CD4-positive, alpha-beta T cell treated with Interferon gamma for 1 hour (primary cell): ENCODE measurements at places on chromosomes 3 and 15.

- DNase-seq, result no peak
Measured at GRCh38 chr15:68503791-68504680, 72.1 kb upstream of the ITGA11 start.

DNA sequence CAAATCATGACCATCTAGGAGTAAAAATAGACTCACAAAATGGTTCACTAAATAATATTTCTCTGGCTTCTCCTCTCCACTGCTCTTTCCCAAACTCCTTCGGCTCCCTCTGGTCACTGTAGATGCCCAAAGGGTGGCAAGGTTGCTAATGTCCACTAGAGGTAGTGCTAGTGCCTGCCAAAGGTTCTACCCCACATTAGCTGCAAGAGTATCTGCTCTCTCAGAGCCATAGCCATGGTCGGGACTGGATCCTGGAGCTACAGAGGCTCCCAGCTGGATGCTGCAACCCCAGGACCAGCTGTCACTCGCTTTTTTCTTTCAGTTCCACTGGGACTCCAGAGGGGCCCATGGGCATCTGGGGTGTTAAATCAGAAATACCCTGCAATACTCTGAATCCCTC is 8.5 kb downstream of the HTR3D start:
- DNase-seq, result no peak

DNA sequence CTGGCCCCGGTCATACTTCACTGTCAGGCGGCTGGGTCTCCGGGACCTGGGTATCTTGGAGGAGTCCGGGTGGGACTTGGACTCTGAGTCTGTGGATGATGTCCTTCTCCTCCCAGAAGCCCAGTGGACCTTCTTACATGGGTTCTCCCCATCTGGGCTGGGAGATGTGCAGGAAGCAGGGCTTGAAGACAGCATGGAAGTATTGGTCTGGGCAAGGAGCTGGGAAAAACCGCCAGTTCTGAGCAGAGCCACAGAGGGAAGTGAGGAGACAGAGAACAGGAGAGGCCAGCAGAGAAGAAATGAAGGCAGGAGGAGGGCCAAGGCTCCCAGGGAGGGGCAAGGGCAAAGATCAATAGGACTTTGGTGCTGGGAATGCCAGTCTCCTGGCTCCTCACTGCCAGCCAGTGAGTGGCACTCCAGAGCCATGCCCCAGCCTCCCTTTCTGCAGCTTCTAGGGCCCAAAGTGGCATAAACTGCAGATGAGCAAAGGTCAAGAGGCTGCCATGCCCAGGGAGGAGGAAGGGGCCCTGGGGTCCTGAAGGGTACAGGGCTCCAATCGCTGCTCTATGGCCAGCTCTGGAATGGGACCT is at the start of gene PPP1R14D:
PPP1R14D (minus strand) TSS at position 262 of the 590 bp plus-strand sequence; CDS start at position 195, 67 bp downstream.
- no peak for DNase-seq

GRCh38 chr3:149181182-149181581 is 40.4 kb downstream of the CP start:
- DNase-seq, result no peak

DNA sequence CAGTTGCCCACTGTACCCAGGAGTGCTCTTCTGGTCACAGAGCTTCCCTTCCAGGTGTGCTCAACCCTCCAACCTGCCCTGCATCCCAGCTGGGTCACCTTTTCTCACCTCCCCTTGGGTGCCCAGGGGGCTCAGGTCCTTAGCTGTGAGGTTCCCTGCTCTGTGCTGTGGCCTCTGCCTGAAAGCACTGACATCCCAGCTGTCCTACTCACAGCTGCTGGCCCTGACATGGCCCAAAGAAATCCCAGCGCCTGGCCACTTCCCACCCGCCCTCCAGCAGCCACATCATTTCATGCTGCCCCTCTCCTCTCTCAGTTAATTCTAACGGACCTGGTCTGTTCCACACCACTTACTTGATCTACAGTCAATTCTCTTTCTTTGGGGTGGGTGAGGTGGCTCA is 79.9 kb downstream of the ISG20 start:
- DNase-seq, result no peak
